ENCODE measurements at places on chromosomes 6 and 20.

DNA sequence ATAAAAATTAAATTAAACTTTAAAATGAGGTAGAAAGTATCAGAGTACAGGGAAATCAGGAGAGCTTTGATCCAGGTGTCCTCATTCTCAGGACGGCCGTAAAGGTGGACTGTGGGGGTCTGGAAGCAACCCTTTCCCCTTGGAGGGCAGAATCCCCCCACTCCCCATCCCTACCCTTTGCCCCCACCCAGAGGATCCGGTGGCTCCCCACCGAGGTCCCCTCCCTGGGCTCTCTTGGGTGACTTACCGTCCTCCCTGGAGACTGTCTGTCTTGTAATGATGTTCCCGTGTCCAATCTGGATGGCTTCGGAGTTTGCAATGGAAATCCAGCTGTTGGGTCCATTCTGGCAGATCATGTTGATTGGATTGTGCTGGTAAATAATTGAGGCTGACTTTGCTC is 7.3 kb downstream of the ZBP1 start:
- ATAC-seq: no peak

DNA sequence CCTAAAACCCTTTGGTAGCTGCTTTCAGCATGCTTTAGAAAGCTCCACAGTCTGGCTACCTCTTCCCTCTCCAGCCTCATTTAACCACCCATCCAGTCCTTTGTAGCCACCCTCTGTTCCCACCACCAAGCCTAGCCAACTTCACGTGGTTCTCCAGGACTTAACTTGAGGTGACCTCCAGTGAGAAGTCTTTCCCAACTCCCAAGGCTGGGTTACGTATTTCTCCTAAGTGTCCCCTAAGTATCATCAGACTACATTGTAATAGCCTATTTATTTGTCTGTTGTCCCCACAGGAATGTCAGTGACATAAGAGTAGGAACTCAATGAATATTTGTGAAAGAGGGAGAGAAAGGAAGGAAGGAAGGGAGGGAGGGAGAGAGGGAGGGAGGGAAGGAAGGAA is 431.9 kb upstream of the JARID2 start:
- no peak for ATAC-seq

DNA sequence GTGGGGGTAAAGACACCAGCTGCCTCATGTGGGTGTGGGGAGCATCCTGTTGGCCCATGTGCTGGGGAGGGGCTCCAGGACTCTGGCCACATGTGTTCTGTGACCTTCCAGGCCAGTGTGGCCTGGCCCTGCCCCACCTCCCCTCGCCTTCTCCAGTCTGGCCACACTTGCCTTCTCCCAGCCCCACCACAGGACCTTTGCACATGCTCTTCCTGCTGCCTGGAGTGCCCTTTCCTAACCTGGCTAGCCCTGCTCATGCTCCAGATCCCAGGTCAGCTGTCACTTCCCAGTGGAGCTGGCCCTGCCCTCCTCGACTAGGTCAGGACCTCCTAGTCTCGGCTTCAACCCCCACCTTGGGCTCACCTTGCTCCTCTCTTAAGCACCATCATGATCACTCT is 183.8 kb downstream of the CDH4 start:
- no peak for ATAC-seq

DNA sequence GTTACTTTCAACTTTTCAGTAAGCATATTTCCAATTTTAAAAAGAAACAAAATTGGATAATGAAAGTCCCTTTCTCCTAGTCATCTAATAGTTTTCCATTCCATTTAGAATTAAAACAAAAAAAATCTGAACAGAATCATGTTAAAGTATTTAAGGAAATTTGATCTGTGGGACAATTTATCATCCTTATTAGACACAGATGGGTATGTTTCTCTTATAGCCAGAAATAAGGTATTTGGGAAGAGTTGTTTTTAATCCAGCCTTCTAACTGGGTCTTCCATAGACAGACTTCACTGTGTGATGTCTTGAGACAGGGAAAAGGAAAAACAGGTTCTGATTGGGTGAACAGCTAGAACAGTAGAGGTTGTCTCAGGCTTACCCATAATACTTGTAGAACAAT is 39.5 kb upstream of the STXBP5 start:
- no peak for ATAC-seq

GRCh38 chr20:1842281-1842680 is 52.9 kb upstream of the SIRPA start:
- ATAC-seq: no peak

DNA sequence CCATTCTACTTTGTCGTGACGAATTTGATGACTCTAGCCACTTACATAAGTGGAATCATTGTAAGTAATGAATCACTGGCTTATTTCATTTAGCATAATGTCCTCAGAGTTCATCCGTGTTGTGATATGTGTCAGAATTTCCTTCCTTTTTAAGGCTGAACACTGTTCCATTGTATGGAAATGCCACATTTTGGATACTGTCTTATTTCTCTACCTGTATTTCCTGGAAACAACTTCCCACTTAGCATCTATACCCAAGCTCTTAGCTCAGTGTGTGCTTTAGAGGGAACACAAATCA is 28.8 kb upstream of the GGTLC1 start:
- ATAC-seq: no peak

DNA sequence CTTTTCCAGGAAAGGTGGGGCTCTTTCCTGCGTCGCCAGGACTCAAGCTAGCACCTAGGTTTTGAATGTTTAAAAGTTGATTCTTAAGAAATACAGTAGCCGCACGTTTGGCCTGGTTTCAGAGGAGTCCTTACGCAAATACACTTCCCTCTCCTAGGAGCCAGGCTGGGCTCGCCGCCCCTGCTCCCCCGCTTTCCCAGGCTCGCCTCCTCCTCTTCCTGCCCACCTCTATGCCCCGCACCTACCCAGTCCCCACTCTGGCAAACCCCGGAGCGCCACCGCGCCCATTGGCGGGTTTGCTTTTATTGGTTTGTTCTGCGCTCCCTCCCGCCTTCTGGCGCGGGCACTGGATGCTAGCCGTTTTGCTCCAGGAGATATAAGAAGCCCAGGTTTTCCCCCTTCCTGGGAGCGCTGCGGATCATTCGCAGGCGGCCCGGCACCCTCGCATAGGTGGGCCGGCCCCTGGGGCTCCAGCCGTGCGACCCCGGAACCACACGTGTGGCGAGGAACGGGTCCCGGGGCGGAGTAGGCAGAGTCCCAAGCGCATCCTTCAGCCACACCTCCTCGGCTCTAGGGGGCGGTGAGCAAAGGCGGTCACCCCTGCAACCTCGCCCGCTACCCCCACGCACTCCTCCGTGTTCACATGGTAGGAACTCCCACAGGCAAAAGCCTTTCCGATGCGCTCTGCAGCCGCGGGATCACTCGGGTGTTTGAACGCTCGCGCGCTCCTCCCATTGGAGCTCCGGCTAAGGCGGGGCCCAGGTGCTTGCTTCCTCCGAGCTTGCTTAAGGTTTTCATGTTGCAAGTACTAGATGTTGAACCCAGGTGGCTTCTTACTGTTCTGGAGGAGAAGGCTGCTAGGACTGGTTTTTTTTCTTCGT is 119.0 kb downstream of the RTN4IP1 start:
- ATAC-seq: no peak

- ATAC-seq: no peak
Measured at GRCh38 chr6:147166360-147166944, 37.8 kb upstream of the STXBP5 start.

GRCh38 chr6:10458287-10458686 is 43.4 kb upstream of the TFAP2A start:
- no peak for ATAC-seq

- no peak for ATAC-seq
Measured at GRCh38 chr6:80133020-80133419, 26.5 kb downstream of the BCKDHB start.

- ATAC-seq: no peak
Measured at GRCh38 chr20:20816969-20817755, 104.7 kb upstream of the RALGAPA2 start.

GRCh38 chr6:145670311-145670710 is 65.0 kb downstream of the EPM2A start:
- ATAC-seq: no peak

DNA sequence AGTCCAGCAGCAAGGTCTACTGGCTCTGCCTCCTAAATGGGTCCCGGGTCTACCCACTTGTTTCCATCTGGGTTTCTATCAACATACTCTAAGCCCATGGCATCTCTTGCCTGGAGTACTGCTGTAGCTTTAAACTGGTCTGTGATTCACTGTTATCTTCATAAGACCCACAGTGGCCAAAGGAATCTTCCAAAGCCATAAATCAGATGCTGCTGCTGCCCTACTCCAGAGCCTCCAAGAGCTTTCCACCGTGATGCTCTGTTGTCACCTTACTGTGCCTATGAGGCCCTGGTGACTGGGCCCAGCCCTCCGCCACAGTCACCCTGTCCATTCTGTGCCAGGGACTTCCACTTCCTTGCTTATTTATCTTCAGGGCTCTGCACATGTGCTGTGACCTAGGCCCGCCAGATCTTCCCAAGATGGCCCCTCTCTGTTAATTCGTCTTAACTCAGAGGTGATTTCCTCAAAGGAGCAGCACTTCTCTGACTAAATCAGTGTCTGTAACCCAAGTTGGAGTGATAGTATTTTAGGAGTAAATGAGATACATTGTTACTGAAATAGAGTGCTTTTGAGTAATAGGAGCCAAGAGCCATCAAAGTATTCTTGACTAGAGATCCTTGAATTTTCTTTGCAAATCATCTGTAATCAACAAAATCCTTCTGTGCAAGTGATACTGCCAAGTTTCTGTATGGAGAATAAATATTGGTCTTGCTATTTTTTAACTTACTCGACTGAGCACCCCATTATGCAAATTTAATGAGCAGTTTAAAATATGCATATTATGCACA is 102.5 kb downstream of the PPP1R14C start:
- no peak for ATAC-seq

DNA sequence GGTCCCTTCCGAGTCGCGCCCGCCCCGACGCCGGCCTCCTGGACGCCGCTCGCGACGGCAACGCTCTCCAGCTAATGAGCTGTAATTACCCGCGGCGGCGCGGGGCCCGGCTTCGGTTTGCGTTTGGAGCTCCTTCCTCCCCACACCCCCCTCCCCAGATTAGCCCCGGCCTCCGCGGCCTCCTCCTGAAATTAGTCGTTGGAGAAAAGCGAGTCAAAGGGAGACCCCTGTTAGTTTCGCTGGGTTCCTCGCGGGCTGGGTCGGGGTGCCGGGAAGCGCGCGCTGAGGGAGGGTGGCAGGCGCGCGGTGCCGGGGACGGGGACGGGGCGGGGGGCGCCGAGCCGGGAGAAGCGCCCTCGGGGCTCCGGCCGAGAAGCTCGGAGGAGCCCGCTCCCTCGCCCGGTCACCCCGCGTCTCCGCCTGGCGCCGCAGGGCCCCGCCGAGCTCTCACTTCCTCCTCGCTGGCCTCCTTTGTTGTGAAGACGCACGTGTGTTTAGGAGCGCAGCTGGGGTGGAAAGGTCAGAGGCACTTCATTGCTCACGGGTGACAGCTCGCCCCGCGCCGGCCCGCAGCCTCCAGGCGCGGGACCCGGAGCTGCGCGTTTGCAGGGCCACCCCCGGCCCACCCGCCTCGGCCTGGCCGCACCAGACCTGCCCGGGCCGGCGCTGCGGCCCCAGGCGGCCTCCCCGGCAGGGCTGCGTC is 4.9 kb downstream of the FOXC1 start:
- ATAC-seq: no peak

DNA sequence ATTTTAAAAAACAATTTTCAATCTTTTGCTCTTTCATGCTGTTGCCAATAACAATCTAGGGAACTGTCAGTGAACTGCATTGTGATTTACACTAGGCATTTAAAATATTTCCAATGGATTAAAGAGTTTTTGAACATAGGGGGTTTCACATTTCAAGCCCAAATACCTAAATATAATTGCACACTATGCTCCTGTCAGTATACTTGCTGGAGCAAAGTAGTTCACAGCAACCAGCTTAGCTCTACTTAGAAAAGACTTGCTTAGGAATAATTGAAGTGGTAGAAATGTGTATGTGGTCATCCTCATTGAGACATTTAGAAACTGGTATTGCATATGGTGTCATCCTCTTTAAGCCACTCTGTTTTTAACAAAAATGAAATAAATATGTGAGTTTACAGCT is 41.7 kb upstream of the REV3L start:
- no peak for ATAC-seq

- peak; percentile 11 for ATAC-seq
Measured at GRCh38 chr6:159691133-159691962, 1.7 kb downstream of the SOD2 start.

DNA sequence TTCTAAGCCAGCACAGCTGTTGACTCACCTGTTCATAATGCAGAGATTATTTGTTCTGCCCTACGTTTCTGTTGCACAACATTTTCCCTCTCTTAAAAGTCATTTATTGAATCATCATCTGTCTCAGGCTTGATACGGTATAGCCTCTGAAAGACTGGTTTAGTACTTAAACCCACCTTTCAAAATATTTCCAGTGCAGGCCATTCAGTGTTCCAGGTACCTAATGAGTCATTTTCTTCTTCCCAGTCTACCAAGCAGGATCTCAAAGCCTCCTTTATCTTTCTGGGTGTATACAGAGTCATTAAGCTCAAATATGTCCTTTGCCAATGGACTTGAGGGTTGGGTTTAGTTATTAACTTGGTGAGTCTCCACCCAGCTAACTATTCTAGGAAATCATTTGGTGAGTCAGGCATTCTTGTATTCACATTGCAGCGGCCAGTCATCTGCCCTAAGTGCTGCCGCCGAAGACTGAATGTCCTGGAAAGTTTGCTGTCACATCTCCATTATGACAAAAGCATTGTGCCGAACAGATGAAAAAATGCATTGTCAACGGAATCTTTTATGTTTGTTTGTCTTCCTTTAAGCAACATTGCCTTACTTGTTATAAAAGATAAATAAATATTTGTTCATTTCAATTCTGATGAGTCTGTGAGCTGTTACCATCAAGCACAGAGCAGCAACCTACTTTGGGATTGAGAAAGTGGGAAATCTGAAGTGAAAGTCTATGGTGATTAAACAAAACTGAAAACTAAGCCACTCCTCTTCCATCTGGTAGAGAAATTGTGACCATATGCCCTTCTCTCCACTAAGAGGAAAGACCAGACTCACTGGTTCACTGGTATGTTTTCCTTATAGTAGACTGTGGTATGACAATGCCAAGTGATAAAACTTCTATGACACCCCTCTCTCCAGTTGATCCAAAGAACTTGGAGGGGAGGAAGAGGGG is 14.3 kb upstream of the FAM135A start:
- peak; percentile 50 for ATAC-seq

GRCh38 chr6:149045404-149045803 is 272.1 kb upstream of the TAB2 start:
- no peak for ATAC-seq

GRCh38 chr20:18973529-18974173 is 160.1 kb downstream of the SCP2D1 start:
- peak; percentile 92 for ATAC-seq

DNA sequence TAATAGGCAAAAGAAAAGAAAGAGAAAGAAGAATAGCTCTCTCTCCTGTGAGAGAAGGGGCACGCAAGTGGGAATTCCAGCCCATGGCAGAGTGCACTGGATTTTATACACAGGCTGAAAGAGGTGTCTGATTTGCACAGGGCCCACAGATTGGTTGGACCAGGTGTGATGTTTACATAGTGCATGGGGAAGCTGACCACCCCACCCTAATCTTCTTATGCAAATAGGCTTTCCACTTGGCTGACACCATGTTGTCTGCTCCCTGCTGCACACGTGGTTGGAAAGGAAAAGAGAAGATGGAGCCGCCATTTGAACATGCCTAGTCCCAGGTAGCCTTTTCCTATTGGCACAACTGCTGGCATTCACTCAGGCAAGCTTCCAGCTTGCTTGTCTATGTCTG is 20.2 kb downstream of the MICA start:
- no peak for ATAC-seq

- no peak for ATAC-seq
Measured at GRCh38 chr20:10800288-10800687, 126.5 kb upstream of the JAG1 start.

Measured in gastroesophageal sphincter (tissue), 4 donors.